ENCODE measurements at places on chromosomes 12 and 14. TPM values are rescaled to one million over a fixed set of nuclear protein-coding genes. Genes with fewer than 3 reads are reported as not detected.

Gene GDF3
- 0.42 TPM for polyA plus RNA-seq

Gene ABCC9
- 0.45 TPM for polyA plus RNA-seq

Gene KCNH3
- polyA plus RNA-seq: 0.61 TPM

Gene OAS3
- polyA plus RNA-seq: 14.7 TPM

Gene KIF21A
- 1.0 TPM for polyA plus RNA-seq

Gene DNAI7
- not detected for polyA plus RNA-seq

Gene MANSC1
- 1.8 TPM for polyA plus RNA-seq

DNA sequence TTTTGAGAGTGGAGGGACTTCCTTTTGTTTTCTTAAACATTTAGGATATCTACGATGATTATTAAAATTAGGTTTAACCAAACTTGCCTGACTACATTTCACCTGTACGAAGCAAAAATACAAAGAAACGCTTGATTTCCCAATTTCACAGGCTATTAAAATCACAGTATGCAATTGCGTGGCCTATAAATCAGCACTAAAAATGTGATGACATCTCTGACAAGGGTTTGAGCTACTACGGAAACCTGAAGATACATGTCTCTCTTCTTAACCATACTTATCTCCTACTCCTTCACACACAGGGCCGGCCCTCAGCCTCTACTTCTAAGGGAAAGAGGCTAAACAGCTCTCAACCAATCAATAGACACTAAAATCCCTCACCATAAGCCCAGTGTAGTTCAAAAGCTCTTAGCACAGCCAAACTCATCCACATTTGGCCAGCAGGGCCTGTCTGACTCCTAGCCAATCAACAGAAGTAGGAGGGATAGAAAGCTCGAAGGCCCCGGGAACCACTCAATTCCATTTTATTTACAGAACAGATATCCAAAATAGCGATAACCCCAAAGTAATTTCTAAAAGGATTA, 137.3 kb downstream of the FOXN3 start:
- no peaks in the 10 kb centered on the region for H3K4me1 ChIP-seq
- H3K4me3 ChIP-seq: no peak overlapping the region
- H3K27me3 ChIP-seq: no peaks in the 10 kb centered on the region
- no peaks in the 10 kb centered on the region for H3K36me3 ChIP-seq
- no peak for DNase-seq

DNA sequence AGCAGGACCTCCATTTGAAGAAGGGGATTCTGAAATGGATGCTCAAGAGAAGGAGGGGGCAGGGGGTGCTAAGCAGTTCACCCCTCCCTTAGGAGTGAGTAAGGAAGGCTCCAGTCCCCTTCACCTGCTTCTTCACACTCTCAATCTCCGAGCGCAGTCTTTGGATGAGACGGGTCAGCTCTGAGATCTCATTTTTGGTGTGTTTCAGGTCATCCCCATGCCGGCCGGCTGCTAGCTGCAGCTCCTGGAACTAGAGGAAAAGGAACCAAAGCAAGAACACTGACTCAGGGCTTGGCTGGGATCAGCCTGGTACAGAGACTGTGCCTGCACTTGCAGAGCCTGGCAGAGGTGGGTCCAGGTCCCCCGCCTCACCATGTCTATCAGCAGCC, 7.3 kb downstream of the KRT73 start:
- DNase-seq: no peak
- peaks cover 4% of the 10 kb centered on the region for H3K4me1 ChIP-seq
- H3K36me3 ChIP-seq: no peaks in the 10 kb centered on the region
- H3K27me3 ChIP-seq: peaks cover 28% of the 10 kb centered on the region
- H3K27ac ChIP-seq: no peak overlapping the region

GRCh38 chr14:61860294-61860918, 98.2 kb downstream of the SNAPC1 start:
- H3K27ac ChIP-seq: no peak overlapping the region
- no peaks in the 10 kb centered on the region for H3K36me3 ChIP-seq
- no peaks in the 10 kb centered on the region for H3K27me3 ChIP-seq
- H3K4me3 ChIP-seq: no peak overlapping the region

GRCh38 chr12:65055859-65056258, 65.2 kb downstream of the WIF1 start:
- no peaks in the 10 kb centered on the region for H3K4me1 ChIP-seq
- DNase-seq: no peak
- H3K4me3 ChIP-seq: no peak overlapping the region
- H3K27me3 ChIP-seq: no peaks in the 10 kb centered on the region
- no peak overlapping the region for H3K27ac ChIP-seq

GRCh38 chr12:120238217-120238616, 27.3 kb downstream of the PXN start:
- H3K27me3 ChIP-seq: no peaks in the 10 kb centered on the region
- H3K4me1 ChIP-seq: peaks cover 100% of the 10 kb centered on the region
- peak overlapping the region; percentile 92 for H3K27ac ChIP-seq
- no peak for DNase-seq
- peak overlapping the region; percentile 44 for H3K4me3 ChIP-seq
- no peaks in the 10 kb centered on the region for H3K36me3 ChIP-seq

GRCh38 chr14:58557242-58557641, 80.5 kb upstream of the DACT1 start:
- H3K27ac ChIP-seq: no peak overlapping the region
- no peak for DNase-seq
- H3K4me1 ChIP-seq: no peaks in the 10 kb centered on the region
- no peak overlapping the region for H3K4me3 ChIP-seq
- no peaks in the 10 kb centered on the region for H3K36me3 ChIP-seq

- H3K27me3 ChIP-seq: no peaks in the 10 kb centered on the region
- no peak for DNase-seq
- H3K4me3 ChIP-seq: no peak overlapping the region
- peak overlapping the region; percentile 54 for H3K27ac ChIP-seq
- H3K4me1 ChIP-seq: peaks cover 16% of the 10 kb centered on the region
These were observed 13.9 kb upstream of the TNFRSF1A start for GRCh38 chr12:6355491-6356373.

- H3K36me3 ChIP-seq: no peaks in the 10 kb centered on the region
- H3K4me1 ChIP-seq: no peaks in the 10 kb centered on the region
- H3K27ac ChIP-seq: no peak overlapping the region
- no peaks in the 10 kb centered on the region for H3K27me3 ChIP-seq
These were observed 79.0 kb downstream of the PRIMA1 start for GRCh38 chr14:93709249-93709648.
